ENCODE measurements at places on chromosomes 7 and 10.

DNA sequence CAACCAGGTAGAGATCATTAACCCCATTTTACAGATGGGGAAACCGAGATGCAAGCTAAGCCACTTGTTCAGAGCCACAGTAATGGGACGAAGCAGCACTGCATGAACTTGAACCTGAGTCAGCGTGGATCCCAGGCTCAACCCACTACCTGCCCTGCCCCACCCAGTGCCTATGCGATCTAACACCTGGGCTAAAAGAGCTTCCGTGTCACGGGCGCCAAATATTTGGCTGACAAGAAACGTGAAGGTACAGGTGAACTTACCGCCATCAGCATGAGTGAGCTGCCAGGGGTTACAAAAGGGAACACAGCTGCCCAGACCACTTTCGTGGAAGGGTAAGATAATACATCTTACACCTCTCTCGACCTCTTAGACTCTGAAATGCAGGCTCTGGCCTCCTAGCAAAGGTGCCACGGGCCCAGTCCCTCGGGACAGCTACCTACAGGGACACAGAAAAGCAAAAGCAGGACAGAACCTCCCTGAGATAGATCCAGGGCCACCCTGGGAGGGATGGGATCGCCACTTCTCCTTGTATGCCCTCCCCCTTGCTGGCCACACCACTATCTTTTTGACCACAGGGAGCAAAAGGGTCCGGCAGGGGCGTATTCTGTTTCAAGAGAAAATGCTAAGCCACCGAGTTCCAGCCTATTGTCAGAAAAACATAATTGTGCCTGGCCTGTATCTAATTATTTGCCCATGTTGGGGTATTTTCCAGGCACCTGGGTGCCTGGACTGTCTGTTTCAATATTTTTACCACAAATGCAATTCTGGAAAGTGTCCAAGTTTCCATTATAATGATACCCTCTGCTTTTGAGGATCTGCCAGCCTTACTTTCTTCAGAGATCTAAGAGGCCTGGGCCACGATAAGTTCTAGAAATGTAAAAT, 6.4 kb downstream of the CHST15 start:
- DNase-seq, result no peak

GRCh38 chr10:22682237-22683139, 31.9 kb downstream of the PIP4K2A start:
- peak; percentile 32 for DNase-seq

GRCh38 chr10:76085002-76085816, 653.8 kb downstream of the LRMDA start:
- DNase-seq, result no peak

GRCh38 chr7:149814494-149814893, 23.7 kb upstream of the ZNF862 start:
- no peak for DNase-seq

DNA sequence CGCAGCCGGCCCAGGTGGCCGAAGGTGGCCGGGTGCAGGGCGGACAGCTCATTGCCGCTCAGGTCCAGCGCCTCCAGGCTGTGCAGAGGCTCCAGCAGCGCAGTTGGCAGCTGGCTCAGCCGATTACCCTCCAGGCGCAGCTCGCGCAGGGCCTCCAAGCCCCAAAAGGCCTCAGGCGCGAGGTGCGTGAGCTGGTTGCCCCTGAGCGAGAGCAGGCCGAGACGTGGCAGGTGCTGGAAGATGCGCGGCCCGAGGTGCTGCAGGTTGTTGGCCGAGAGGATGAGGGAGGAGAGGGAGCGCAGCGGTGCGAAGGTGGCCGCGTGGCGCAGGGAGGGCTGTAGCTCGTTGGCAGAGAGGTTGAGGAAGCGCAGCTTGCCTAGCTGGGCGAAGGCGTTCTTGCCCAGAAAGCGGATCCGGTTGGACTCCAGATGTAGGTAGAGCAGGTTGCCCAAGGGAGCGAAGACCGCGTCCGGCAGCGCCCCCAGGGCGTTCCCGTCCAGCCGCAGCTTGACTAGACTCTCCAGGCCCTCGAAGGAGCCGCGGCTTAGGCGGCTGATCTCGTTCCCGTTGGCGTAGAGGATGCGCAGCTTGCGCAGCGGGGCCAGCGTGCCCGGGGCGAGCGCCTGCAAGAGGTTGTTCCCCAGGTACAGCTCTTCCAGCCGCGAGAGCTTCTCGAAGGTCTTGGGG, 923 bp downstream of the TRIL start:
- no peak for DNase-seq
